ENCODE measurements at places on chromosomes 5 and 9.

DNA sequence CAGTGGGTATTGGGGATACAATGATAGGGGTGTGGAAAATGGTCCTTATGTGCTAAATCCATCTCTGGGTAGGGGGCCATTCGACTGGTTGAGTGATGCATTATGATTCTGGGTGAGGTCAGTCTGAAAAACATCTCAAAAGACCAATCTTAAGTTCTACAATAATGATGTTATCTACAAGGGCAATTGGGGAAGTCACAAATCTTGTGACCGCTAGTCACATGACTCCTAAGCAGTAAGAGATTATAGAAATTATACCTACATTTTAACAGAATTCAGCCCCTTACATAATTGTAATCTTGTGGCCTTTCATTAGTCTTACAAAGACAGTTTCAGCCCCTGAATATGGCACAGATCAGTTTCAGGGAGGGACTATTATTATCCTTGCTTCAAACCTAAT is 224.7 kb downstream of the PIK3R1 start:
- DNase-seq: no peak

DNA sequence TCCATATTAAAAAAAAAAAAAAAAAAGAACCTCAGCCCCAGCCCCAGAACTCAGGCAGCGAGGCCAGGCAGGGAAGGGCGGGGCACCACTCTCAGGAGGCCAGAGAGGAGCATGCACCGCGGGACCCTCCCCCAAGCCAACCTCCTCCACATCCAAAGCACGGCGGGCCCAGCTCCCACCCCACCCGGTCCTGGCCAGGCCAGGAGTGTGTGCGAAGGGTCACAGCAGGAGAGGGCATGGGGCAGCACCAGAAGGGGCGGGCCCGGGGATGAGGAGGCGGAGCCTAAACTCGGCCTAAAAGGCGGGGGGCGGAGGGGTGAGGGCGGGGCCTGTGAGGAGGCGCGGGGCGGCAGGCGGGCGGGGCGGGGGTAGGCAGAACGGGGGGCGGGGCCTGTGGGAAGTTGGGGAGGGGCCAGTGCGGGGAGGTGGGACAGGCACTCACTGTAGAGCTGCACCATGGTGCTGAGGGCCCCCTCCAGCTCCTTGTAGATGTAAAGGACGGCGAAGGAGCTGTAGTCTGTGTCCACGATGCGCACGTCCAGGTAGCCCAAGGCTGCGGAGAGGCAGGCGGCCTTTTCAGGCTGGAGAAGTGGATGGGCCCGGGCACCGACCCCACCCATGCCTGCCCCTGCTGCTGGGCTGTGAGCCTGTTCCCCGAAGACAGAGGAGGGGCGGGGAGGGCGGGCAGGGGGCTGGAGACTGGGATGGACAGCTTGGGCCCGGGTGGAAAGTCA is 1.2 kb downstream of the LCN15 start:
- DNase-seq: no peak

- DNase-seq: no peak
These were observed 208.0 kb downstream of the NR3C1 start for GRCh38 chr5:143195491-143195890.

GRCh38 chr9:126439402-126439765 is 112.8 kb downstream of the MVB12B start:
- DNase-seq: no peak

DNA sequence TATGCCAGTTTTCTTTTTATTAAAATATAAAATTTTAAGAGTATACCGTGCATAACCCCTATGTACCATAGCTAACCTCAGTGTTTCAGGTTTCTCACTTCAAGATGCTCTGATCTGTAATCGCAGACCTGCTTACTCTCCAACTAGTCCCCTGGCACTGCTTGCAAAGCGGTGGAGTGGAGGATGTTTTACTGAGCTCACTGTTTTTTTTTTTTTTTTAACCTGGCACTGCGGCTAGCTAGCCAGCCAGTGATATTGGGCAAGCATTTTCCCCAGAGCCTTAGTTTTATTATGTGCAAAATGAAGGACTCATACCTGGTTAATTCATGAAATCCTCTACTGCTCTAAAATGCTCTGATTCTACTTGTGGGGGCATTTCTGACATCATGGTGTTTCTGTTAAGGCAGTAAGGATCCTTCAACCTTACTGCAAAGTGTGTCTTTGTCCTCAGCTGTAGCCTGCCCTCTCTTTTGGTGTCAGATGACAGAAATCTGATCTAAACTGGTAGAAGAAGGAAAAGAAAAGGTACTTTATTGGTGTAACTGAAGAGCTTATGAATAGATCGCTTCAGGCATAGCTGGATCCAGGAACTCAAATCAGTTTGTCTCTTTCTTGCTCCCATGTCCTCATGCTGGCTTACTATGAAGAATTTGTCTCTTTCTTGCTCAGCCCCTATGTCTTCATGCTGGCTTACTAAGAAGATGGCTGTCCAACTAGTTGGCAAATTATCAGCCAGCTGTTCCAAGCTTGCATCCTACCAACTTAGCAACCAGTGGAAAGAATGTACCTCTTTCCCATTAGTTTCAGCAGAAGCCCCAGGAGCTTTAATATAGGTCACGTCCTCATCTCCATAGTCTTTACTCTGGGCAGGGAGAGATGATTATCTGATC is 59.8 kb downstream of the DOCK2 start:
- no peak for DNase-seq

Data from activated CD8-positive, alpha-beta memory T cell treated with anti-CD3 and anti-CD28 coated beads for 1 hour (primary cell).